RPMI8226 (cell line): ENCODE measurements at places on chromosomes 16 and 17.

DNA sequence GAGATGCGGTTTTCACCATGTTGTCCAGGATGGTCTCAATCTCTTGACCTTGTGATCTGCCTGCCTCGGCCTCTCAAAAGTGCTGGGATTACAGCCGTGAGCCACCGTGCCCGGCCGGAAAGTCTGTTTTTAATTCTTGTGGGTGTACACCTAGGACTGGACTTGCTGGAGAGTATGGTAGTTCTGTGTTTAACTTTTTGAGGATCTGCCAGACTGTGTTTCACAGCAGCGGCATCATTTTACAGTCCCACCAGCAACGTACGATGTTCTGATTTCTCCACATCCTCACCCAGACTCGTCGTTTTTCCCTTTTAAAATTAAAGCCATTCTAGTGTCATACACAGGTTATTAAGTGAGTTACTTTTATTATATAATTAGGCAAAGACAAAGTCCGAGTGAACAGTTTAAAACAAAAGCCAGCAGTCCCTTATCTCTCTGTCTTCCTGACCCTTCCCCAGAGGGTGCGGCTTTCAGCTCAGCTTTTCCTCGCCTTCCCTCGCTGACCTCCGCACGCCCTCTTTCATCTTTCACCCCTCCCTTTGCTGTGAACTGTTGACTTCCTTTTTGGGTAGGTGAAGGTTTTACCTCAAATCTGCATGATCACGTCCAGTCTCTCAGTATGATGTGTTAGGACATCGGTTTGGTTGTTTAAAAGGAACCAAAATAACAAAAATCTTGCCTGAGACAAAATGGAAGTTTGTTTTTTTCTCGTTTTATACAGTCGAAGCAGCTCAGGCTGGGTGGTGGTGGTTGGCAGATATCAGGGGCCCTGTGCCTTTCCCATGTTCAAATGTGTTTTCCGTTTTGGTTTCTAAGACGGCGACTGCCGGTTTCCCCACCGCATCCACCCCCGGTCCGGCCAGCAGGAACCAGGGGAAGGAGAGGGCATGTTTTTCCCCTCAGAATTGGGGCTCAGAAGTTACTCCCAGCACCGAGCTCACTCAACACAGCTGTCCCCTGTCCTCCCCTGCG, 18.0 kb downstream of the FAM234A start:
- DNase-seq = no peak

GRCh38 chr17:30290696-30291542, 825 bp downstream of the BLMH start:
- DNase-seq = peak; percentile 67

- DNase-seq = peak; percentile 55
These were observed 14.3 kb upstream of the DYNLRB2 start for GRCh38 chr16:80526418-80527061.

DNA sequence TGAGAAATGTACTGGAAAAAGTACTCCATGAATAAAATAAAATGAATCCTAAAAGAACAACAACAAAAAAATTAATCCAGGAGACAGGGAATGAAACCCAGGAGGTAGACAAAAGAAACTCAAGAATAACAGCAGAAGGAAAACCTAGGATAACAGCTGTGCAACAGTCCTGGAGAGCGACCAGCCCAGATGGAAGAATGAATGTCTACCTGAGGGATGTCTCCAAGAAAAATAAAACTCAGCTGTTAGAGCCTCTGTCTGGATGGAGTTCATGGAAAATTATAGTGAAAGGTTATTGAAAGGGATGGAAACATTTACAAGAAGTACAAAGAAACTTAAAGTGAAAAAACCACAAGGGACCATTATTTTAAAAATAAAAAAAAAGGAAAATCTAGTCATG, 135.8 kb upstream of the CA10 start:
- DNase-seq = no peak

- peak; percentile 98 for DNase-seq
These were observed 37.9 kb upstream of the ARL4D start for GRCh38 chr17:43360739-43361505.

GRCh38 chr16:69260019-69260418, 51.1 kb upstream of the VPS4A start:
- no peak for DNase-seq

DNA sequence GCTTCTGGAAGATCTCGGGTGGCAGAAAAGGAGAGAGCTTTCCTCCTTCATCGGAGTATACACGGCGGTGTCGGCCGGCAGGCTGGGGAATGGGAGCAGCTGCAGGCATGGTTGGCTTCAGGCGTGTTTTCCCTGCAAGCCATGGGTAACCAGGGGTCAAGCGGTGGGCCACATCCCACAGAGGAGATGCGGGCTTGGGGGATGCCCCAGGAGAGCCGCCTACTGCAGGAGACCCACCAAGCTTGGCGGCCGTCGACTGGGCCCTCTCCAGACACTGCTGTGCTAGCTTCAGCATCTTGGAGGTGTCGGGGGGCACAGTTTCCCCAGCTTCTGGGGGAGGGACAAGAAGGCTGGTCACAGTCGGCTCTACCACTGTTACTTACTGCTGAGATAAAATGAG, 4.2 kb downstream of the VPS9D1 start:
- DNase-seq = no peak

DNA sequence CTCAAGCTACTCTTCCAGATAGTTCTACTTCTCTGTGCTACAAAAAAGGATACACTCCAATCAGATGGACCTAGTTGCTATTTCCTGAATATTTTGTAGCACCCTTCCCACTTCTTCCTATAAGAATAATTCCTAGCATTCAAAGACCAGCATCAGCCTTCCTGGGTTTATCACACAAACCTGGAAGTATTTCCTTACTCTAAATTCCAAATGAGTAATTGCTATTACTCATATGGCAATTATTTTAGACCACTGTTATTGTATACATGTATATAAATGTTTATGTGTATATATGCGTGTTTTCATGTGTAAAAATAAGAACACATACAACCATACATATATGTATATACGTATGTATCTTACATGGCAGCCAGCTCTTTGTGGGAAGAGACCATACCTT, 130.6 kb downstream of the MYO1D start:
- no peak for DNase-seq

DNA sequence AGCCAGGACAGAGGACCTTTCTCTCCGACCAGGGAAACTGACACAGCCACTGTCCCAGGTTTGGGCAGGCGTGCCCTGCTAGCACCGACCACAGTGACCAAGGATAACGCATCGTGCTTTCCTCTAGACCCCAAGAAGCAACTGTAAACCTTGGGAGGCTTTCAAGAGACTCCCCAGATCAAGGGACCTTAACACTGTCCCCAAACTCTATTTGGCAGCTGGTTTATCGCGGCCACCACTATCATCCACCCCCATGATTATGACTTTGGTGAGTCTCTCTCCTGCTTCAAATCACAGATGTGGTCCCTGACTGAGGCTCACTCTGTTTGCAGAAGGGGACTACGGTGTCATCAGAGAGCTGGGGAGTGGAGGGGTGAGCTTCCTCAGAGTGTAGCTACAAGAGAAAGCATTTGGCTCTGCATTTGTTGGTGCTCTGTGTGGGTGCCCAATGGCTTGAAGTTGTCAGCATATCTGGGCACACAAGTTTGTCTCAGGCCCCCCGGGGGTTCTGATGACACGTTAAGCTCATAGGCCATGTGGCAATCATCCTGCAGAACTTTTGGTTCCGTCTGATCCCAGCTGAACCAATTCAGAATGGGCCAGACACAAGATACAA, 408.0 kb downstream of the SLC39A11 start:
- DNase-seq = no peak

DNA sequence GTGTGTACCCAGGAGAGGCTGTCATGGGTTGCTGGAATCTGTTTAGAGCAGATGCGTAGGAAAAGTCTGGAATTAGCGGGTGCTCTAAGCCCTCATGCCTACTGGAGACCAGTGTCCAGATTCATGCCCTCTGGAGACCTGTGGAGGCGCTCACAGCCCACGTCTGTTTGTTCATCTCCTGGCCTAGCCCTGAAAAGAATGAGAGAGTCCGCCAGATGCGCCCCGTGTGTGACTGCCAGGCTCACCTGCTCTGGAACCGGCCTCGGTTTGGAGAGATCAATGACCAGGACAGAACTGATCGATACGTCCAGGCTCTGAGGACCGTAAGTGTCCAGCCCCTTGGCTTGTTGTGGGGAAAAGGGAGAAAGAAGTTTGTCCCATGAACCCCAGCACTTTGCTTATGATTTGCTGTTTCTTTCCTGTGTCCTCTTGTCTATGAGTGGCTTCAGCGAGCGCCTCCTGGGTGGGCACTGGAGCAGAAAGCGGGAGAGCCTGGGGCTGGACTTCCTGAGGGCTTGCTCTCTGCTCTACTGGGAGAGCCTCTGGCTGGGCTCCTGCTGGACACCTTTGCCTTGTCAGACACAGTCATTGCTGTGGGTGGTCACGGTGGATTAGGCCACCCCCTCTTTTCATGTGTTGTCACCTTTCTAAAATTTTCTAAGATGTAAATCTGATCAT, 35.3 kb downstream of the PRMT7 start:
- no peak for DNase-seq

GRCh38 chr17:13027246-13027645, 9.4 kb upstream of the ELAC2 start:
- DNase-seq = no peak

DNA sequence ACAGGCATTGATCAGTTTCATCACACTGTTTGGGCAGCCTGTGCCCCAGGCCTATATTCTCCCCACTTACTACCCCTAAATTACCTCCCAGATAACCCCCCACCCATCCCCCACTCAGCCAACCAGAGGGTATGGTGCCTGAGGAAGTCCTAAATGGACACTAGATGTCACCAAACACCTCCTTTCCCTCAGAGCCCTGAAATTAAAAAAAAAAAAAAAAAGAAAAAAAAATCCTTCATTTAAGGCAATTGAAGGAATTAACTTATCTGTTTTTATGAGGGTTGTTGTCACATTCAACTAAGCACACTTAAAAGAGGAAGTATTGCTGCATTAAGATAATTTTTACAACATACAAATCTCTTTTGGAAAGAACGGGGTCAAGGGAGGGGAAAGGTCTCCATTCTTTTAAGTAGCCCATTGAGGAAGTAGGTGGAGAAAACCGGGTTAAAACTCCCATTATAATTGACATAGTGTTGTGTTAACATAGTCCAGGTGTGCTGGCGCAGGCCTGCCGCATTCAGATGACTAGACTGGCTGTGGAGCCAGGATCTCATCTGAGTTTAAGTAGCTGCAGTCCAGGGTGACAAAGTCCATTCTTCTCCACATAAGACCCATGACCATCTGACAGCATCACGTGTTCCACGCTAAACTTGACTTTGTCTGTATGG, 46.3 kb downstream of the SNX11 start:
- DNase-seq = peak; percentile 41

DNA sequence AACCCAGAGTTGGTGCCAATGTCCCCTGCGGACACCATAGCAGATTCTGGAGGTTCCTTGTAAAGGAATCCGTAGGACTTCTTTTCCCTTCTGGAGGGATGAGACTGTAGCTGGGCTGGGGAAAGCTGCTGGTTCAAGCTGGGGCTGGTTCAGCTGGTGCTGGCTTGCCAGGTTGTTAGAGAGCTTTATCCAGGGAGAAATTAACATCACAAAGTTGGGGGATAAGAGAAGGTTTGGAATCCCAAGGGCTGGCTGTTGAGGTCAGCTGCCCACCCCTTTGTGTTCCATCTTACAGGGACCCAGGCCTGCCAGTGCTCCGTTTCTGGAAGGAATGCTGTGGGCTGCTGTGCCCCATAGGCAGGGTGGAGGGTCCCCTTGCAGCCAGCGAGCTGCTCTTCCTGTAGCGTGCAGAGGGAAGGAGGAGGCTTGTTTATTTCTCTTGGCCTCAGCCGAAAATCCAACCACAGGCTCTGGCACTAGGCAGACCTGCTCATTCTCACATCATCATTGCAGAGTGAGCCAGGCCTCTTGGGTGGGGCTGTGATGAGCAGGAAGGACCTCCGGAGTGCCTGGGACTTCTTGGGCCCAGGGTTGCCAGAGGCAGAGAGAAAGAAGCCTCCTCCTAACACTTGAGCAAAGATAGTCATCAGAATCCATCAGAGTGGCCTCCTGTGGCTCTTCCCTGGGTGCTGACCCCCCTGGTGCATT, 251.1 kb downstream of the SEC14L1 start:
- DNase-seq = no peak

DNA sequence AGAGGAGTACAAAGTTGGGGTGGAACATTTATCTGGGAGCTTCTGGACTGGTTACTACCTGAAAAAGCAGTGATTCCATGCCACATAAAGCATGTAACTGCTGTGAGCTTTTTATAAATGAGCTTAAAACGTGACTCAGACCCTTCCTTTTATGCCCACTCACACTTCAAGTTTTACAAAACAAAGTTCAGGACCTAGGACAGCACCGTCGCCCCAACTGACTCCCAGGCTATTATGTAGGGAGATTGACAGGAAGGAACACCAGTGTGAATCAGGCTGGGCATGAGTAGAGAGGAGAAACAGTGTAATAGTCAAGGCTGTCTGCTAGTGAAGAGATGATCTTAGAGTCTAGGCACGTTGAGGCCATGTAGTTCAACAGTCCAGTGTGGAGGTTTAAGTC, 91.6 kb upstream of the DNAH9 start:
- peak; percentile 24 for DNase-seq

- DNase-seq = no peak
These were observed 389.0 kb downstream of the MAF start for GRCh38 chr16:79211586-79211985.

- DNase-seq = no peak
These were observed 89.8 kb upstream of the GNAO1 start for GRCh38 chr16:56101480-56101879.

DNA sequence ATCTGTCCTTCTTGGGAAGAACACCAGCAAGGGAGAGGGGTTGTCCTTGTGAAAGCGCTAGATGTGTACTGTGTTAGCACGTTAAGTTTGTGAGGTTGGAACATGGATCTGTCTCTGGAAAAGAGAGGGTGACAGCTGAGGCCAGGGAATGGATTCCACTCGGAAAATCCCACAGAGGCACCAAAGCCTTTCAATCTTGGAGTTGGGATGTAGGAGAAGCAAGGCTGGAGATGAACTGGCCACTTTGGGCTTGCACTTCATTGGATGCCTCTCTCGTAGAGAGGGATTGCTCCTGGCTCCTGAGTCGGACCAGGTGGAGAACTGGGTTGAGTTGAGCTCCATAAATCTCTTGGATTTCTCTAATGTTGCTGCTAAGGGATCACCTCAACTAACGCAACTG, 67.2 kb downstream of the CCDC182 start:
- DNase-seq = no peak

DNA sequence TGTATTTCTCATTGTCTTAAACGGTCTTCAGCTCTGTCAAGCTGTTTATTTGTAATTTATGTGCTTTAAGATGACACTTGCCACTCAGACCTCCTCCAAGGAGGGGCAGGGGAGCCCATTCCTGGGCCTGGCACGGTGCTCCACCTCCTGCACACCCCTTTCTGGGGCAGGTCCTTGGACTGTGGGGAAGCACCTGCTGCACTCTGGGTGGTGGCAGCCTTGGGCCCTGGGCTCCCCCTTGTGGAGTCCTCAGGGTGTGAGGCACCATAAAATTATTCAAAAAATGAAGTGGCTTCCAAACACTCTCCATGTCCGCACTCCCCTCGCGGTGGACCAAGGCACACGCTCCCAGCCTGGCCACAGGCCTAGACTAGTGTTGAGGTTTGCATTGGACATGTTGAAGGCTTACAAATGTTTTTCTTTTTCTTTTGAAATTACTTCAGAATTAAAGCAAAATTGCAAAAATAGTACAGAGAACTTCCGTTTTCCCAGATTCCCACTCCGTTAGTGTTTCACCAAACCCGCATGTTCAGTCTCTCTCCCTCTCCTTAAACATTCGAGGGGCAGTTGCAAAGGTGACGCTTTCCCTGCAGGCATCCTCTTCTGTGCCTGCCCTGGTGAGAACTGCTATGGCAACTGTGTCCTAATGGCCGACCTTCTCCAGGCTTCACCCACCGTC, 32.4 kb downstream of the FOXK2 start:
- DNase-seq = peak; percentile 88

- DNase-seq = peak; percentile 95
These were observed 77.0 kb upstream of the TNRC6C start for GRCh38 chr17:77881545-77881944.
